ENCODE measurements at places on chromosomes 4 and X.
A peak's percentile ranks its signal among the peaks of the same experiment; 100 is the strongest.

DNA sequence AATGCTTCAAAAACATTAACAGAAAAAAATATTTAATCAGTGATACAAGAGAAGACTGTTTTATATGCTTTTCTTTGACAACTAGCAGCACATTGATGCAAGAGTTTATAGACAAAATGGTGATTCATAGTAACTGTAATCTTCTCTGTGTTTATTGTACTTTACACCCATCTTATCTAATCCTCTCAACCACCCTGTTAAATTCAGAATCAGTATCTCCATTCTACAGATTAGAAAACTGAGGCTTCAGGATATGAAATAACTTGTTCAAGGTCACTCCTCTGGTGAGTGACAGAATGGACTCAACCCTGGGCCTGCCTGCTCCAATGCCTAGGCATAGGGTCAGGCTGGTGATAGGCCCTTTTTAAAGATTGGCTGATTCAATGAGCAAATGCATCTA, 26.1 kb upstream of the TMEM184C start:
- no peak for DNase-seq

DNA sequence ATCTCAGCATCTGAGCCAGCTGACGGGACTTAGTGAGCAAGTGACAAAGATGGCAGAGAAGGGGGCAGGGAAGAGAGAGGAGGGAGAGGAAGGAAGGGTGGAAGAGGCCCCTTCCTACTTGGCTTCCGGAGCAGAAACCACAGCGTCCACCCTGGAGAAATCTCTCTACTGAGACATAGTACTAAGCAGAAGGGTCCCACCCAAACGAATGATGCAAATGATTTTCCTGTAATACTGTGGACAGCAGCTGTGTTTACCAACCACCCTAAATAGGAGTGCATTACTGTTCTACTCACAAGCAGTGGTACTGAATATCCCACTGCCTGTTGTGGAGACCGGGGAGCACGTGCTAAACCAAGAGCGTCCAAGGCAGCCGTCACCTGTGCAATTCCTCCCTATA, 29.4 kb downstream of the DTHD1 start:
- DNase-seq = peak; percentile 57

DNA sequence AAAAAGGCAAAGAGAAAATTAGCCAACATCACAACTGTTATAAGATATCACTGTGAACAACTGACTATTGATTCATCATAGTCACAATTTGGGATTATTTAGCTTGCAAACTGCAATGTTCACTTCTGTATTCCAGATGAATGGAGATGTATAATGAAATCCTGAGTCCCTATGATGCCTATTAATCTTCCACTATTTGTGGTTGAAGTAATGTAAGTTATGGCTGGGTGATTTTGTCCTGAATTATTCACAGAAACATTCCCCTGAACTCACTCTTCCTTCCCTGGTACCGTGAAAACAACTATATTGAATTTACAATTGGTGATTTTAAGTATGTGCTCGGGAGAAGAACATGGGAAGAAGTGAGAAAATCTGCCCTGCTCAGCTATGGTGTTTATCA, 50.8 kb upstream of the NPFFR2 start:
- no peak for DNase-seq

- DNase-seq = no peak
Observed at GRCh38 chr4:74408639-74409038, 36.3 kb upstream of the AREG start.

DNA sequence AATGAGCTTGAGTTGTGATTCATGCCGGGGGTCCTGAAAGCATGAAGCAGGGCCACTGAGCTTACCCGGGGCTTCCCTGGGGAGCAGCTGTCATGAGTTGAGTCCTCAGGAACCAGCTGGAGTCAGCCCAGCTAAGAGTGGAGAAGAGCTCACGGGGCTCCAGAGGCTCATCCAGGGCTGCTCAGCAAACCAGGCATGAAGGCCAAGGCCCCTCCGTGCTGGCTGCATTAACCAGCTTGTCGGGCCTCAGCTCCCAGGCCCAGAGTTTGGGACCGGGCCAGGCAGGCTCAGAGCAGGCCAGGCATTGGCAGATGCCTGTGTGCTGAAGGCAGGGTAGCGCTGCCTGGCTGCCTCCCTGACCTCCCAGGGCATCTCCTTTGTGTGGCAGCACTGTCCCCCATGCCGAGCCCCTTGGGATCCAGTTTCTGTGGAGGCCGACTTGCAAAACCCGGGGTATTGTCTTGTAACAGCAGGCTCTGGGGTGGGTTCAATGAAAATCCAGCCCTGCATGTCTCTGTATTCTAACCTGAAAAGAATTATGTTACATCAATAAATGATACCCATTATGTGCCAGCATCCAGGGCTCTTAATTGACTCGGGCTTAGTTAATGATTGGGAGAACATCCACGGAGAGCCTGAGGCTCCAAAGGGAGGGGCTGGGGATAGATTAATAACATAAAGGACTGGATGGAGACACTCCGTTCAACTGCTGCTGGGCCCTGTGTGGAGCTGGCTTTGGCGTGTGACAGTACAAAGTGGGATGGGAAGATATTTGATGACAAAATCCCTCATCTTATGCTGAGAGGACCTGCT, 68.0 kb upstream of the MSX1 start:
- DNase-seq = peak; percentile 65

GRCh38 chr4:30802622-30803323, 82.6 kb downstream of the PCDH7 start:
- DNase-seq = peak; percentile 71

DNA sequence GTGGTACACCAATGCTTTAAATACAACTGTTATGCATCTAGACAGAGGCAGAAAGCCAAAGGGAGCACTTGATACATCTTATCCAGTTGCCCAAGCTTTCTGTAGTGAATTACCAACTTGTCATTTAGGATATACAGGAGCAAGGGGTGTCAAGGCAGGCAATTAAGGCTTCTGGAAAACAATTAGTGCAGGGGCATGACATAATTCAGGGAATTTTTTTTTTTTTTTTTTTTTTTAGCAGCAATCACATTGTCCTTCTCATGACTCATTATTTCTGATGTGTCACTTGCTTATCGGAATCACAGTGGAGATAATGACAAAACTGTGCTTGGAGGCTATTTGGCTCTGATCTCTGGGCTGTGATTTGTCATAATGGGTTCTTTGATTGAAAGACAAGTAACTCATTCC, 259.5 kb downstream of the ARHGAP24 start:
- DNase-seq = no peak

GRCh38 chr4:94689155-94689860, 68.4 kb upstream of the BMPR1B start:
- DNase-seq = no peak

DNA sequence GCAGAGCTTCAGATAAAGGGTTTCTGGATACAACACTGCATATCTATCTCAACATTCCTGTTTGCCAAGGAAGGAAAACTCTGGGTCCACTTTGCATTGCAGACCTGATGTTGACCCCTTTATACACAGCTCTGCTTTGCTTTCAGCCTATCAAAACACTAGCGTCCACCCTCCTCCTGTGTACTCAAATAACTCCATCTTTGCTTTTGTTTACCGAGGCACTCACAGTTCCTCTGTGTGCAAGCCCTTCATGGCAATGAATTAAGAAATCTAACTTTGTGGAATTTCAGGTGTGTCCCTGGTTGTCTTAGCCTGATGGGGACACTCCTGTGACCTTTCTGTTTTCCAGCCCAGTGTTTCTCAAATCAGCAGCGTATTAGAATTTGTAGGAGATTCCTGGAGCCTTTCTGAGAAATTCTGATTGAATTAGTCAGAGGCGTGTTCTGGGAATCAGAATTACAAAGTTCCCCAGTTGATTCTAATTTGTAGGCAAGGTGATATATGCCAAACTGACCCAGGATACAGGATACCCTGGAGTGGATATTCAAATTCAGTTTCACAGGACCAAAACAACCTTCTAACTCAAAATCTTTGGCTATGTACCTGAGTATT, 68.6 kb downstream of the DTHD1 start:
- no peak for DNase-seq
